ENCODE measurements at places on chromosomes 3 and 15. TPM values are rescaled to one million over a fixed set of nuclear protein-coding genes. Genes with fewer than 3 reads are reported as not detected.
A peak's percentile ranks its signal among the peaks of the same experiment; 100 is the strongest.

The ACAN gene
- total RNA-seq: 0.33 TPM

The TRIM42 gene
- not detected for total RNA-seq

The ROPN1 gene
- total RNA-seq: not detected

- no peak for DNase-seq
Measured at GRCh38 chr3:109127553-109127952, 9.0 kb upstream of the C3orf85 start.

DNA sequence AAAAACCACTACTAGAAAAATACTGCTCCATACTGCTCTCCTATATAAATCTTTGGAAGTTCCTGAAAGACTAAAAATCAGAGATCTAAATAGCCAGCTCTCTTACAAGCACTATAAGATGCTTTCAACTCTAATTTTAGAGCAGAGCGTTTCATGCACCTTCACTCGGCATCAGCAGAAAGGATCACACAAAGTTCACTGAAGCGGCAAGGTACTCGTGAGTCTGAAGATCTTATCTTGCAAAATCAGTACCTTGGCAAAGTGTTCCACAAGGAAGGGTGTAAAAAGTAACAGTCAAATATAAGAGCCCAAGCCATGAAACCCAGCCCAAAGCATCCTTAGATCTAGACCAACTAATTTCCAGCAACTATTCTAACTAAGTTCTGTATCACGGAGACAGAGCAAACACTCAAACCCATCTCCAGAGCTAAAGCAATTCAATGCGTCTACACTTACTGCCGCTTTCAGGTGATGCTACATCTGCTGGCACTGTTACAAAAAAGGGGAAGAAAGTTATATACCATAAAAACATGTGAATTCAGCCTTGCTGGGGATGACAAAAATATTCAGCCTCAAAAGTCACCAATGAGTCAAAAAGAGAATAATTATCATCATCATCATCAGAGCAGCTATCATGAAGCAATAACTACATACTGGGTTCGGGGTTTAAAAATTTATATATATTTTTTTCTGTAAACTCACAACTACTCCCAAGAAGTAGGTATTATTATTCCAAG is 16.3 kb downstream of the VPS39 start:
- no peak for DNase-seq

GRCh38 chr15:48754011-48754410 is 56.9 kb downstream of the CEP152 start:
- DNase-seq: no peak

GRCh38 chr15:60572541-60573421 is 93.8 kb upstream of the ICE2 start:
- no peak for DNase-seq

- no peak for DNase-seq
Measured at GRCh38 chr3:43181202-43181821, 75.4 kb upstream of the POMGNT2 start.

GRCh38 chr3:42772670-42773408 is at the start of gene CCDC13:
CCDC13 (minus strand) TSS chr3:42773253; CDS start chr3:42758345, 14,908 bp downstream.
- DNase-seq: peak; percentile 94

DNA sequence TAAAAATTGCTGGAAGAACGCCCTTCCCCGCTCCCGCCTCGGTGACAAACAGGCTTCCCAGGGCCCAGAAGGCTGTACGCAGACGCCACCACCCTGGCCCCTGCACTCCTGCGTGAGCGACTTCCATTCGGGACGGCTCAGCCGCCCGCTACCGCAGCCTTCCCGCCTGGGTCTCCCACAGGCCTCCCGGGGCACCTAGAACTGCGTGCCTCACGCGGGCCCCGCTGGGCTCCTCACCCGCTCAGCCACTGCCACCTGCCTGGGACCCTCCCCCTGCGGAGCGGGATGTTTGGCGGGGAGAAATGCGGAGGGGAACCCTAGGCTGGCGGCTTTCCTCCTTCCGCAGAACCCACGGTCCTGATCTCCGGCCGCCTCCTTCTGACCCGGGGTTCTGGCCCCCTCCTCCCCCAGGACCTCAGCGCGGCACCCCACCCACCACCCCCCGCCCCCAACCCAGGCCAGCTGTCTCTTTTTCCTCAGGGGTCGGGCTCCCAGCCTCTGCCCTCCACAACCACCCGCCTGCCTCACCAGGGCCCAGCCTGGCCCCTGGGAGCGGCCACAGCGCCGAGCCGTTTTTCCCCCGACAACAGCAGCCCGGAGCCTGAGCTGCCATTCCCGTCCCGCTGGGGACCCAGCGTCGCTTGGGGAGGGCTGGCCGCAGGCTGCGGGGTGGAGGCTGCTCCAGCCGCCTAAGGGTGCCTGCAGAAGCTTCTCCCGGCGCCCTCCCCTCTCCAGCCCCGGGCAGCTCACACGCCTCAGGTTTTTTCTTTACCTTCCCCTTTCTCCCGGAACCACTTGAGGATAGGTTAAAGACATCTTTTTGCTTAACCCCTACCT is 27.6 kb upstream of the RAB7A start:
- DNase-seq: peak; percentile 88

DNA sequence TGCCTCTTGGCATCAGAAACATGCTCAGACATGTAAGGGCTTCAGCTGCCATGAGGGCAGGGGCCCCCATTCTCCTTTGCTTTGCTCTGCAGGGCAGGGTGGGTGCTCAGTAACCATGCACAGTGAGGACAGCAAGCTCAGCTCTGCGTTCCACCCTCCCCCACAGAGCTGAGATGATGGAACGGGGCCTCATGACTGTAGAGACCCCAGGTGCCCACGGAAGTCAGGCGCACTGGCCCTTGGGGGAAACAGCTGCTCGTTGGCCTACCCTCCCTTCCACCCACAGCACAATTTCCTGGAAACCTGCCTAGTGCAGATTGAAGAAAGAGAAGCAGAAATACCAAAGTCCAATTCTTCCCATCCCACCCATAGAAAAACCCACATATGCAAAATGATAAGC is 10.5 kb downstream of the CTXND1 start:
- DNase-seq: no peak

DNA sequence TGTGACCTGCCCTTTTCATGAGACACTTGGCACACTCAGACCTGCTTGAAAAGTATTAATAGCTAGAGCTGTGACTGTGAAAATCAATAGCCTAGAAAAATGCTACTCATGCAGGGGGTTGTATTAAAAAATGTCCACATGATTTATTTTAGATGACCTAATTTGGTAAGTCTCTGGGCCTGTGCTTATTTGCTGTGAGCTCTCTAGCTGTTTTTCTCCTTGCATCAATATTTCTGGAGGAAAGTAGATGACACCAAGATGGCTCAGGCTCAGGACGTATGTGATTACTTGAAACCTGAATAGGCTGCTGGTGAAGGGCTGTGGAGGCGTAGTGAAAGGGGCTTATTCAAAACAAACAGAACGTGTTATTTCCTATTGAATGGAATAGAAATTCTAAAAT is 29.5 kb downstream of the KCNAB1 start:
- DNase-seq: no peak

DNA sequence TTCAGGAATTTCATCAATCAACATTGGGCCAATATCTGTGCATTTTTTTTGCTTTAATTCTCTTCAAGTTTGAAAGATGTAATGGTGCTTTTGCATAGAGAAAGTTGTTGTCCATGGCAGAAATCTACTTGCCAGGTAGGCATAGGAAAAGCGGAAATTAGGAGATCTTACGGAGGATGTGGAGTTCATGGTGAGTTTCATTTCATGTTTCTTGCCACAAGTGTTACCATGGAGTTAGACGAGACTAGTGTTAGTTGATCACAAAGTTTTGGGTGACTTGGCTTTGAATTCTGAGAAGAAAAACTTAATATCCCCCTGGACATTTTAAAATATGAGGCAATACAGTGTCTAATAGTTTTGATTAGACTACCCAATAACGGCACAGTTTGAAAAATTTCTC is 1.0 kb upstream of the P2RY13 start:
- no peak for DNase-seq

DNA sequence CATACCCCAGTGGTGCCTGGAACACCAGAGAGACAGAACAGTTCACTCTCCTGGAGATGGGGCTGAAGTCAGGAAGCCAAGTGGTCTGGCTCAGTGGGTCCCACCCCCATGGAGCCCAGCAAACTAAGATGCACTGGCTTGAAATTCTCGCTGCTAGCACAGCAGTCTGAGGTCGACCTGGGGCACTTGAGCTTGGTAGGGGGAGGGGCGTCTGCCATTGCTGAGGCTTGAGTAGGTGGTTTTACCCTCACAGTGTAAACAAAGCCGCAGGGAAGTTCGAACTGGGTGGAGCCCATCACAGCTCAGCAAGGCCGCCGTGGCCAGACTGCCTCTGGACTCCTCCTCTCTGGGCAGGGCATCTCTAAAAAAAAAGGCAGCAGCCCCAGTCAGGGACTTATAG is 272.0 kb downstream of the KLF13 start:
- no peak for DNase-seq
